ENCODE measurements at places on chromosomes 1 and 21.

- DNase-seq = no peak
Observed at GRCh38 chr1:152683846-152684245, 2.1 kb upstream of the LCE2B start.

DNA sequence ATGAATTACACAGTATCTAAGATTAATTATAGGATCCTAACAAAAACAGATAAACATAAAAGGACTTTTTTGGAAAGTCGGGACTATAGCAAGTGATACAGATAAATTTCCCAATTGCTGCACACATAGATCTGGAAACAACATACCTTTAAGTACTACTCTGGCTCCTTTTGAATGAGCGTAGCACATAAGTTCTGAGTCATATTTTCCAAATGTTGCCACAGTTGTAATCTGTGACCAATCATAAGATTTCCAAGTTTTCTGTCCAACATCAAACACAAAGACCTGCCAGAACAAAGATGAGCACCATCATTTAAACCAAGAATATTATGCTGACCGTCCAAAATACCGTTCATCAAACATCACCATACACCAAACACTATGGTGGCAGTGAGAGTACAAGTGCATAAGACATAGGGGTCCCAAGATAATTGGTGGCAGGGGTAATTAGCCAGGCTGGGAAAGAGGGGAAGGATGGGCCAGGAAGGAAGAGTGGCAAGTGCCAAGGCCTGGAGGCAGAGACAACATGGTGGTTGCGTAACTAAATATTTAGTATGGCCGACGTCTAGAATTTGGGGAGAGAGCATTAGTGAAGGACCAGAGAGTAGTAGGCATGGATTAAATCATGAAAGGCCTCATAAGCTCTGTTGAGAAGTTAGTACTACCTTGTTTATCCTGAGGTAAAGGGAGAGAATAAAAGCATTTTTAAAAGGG is 3.6 kb downstream of the CTBS start:
- no peak for DNase-seq

GRCh38 chr1:114956570-114956969 is 73.1 kb upstream of the TSHB start:
- DNase-seq = no peak

GRCh38 chr1:214665606-214666110 is 62.7 kb downstream of the CENPF start:
- no peak for DNase-seq

DNA sequence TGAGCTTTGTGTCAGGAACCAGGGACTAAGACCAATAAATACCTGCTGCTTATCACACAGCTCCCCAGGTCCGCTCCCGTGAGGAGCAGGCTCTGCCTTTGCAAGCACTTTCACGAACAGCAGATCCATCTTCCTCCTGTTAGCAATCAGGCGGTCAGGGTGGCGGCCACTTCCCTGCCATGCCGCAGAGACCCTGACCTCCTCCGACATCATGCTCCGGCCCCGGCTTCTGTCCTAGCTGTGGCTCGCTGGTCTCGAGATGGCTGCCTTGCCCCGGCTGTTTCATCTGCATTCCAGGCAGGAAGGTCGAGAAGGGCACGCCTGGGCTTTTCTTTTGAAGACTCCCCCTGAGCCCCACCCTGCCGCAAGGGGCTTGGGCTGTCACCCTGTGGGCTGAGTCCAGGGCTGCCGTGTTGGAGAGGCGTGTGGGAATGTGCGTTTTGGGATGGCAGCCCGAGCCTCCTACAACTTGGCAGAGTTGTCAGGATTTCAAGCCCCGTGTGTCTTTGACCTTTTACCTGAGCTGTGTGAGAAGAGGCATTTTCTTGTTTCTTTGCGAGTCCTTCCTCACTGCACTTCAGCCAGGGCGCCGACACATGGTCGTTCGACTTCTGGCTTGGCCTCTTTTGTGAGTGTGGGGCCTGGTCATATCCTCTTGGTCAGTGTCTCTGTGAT is 59.5 kb downstream of the AGPAT3 start:
- DNase-seq = no peak

DNA sequence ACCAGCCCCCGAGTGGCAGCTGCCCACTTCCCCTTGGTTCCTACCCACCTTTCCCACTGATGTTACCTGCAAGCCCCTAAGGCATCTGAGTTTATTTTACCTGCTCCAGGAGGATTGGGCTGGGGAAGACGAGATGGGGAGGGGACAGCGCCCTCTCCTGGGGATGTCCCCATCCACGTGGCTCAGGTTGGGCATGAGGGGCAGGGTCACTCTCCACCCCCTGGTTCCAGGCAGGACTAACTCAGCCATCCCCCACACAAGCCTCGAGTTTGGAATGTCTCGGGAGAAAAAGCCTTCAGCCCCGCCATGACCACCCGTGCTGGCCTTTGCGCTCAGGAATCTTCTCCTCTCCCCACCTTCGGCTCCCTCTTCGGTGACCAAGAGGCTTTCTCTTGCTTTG is 90.0 kb downstream of the ARHGEF10L start:
- no peak for DNase-seq

DNA sequence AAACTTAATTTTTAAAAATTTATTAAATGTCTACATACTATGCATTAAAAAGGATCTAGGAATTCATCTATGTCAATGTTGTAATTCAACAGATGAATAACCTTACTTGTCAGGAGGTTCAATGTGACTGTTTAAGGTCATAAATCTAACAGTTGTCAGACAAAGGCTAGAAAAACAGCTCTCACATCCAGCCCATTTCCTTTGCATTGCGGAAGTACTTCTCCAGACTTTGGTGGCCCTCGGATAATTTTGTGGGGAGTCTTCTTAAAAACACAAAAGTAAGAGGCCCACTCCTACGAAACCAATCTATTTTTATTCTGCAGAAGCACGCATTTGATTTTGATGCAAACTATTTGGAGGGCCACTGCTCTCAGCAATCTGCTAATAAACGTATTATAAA is 122.6 kb upstream of the CHRM3 start:
- no peak for DNase-seq

DNA sequence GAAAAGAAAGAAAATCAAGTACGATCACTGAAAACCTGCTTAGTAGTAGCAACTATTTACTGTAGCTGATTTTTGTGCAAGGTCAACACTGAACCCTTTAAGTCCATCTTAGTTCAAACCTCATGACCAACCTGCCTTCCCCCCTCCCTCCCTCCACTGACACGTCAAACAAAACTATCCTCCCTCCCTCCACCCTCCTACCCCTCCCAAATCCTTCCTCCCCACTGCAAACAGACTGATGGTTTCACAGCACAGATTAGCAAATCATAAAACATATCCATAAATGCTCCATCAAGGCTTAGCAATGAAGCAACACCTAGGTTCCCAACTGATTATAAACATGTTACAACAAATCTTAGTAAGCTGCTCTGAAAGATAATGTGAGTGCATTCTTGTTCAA is 164.3 kb upstream of the GREM2 start:
- DNase-seq = no peak

DNA sequence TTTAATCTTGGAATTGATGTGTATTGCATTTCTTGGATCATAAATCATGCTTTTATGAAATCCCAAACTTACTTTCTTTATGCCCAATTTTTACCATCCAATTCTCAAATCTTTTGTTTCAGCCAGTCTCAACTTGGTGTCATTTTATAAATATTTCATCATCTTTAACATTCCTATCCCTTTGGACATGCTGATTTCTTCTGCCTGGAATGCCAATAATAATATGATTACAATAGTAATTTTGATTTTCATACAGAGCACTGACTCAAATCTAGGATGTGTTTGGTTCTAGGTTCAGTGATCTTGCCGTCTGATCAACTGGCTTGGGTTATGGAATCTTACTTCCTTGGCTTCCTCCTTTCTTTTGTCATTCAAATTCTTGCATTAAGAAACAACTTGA is 12.8 kb downstream of the RRP15 start:
- DNase-seq = no peak

GRCh38 chr1:186680245-186681061 is at the start of gene PTGS2:
TSS of gene PTGS2 (minus strand) at chr1:186680423. CDS start at chr1:186680290, 133 bp downstream.
- DNase-seq = peak; percentile 62

DNA sequence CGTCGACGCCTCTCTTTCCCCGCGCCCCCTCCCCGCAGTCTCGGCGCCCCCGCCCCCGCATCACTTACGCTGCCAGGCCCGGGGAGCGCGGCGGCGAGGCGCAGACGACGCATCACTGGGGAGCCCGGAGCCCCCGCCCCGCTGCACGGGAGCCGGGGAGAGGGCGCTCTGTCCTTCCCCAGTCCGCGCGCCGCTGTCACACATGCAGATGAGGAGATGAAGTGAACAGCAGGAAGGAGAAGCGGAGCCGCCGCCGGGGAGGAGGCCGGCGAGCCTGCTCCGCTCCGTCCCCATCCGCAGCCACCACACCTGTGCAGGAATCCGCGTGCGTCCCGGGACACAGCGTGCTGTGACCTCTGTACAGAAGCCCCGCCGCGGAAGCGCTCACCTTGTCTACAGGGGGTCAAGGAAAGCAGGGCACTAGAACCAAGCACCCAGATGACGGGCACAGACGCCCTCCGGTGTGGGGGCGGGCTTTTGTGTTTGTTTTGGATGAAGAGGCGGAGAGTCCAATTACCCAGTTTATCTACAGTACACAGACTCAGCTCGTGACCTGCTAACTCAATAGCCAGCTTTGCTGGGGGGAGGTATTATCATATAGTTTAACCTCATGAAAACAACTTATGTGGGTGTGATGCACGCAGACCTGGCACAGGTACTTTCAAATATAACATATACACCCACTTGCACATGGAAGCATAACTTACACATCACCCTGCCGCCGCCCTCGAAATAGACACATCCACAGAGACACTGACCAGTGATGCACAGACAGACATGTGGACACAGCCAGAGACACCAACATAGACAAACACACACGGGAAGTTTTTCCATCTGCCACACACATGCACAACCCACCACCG is 12.4 kb downstream of the KLHDC8A start:
- peak; percentile 70 for DNase-seq

DNA sequence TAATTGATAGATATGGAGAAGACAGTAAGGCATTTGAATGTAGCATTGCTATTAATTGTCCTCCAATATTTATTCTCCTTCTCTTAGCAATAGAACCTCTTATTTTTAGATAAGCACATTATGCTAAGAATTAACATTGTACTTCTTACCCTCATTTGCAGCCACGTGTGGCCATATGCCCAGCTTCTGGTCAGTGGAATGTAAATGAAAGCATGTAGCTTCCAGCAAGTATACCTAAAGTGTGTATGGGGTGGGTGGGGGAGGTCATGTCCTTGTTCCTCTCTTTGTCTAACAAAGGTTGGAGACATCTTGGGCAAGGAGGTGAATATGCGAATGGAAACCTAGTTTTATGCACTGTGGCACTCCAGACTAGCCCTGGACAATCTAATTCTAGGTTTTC is 133.6 kb upstream of the HMCN1 start:
- DNase-seq = no peak

DNA sequence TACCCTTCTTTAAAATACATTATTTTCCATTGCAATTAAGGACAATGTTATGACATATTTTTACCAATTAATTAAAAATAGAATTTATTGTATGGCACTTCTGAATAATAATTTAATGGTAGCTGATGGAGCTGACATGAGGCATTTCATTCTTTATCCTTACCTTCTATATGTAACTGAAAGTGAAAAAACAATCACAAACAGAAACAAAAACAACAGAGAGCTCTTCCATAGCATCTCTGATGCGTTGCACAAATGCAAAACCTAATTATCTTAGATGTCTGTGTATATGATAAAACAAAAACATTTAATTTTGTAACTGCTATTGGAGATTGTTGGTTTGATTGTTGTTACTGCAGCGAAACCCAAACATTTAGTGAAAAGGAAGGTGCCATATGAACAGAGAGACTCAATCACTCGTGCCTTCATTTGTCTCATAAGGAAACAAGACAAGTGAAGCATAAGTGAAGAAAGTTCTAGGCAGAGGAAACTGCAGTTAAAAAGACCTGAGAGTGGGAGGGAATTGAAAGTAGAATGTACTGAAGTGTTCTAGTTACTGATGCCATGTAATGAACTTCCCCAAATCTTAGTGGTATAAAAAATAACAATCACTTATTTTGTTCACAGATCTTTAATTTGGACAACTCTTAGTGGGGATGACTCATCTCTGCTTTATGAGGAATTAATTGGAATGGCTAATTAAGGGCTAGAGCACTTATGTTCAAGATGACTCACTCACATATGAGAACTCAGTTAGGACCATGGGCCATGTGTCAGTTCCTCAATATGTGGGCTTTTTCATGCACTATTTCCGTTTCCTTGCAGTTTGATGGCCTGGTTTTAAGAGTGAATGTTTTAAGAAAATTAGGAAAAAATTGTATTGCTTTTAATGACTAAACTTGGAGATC is 245.0 kb upstream of the OLFM3 start:
- DNase-seq = no peak

- DNase-seq = peak; percentile 39
Observed at GRCh38 chr1:185960422-185961321, 226.5 kb downstream of the HMCN1 start.

- DNase-seq = no peak
Observed at GRCh38 chr21:34091032-34091431, 17.7 kb downstream of the MRPS6 start.

GRCh38 chr1:53992085-53992874 is 25.7 kb downstream of the LDLRAD1 start:
- DNase-seq = no peak

DNA sequence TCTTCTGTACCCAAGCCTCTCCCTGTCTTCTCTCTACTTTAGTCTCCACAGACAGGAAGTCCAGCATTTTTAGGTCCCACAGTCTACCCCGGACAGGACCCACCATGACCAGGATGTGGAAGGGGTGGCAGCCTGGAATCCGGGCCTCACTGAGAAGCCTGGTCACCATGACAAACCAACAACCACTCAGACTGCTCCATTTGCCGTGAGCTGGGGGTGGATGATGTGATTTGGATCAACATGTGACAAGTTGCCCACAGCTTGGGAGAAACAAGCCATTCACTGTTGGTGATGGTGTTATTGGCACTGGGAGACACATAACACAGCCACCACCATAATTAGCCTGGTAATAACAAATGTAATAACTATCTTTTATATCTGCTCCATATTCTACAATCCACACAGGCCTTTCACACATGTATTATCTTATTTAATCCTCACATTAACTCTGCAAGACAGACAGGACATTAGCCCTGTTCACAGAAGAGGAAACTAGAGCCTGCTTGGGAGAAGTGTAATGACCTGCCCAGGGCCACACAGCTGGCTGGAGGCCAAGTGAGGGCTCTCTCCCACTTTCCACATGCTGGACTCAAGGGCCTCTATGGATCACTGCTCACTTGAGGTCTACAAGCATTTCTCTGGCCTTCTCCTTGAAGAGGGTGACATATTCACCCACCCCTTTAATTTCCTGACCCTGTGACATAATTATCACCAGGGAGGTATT is 22.9 kb downstream of the MEF2D start:
- no peak for DNase-seq
